ENCODE measurements at places on chromosomes 4 and X.

GRCh38 chrX:81857192-81857591 is 655.3 kb downstream of the SH3BGRL start:
- DNase-seq: no peak

- DNase-seq: no peak
Observed at GRCh38 chrX:24357106-24357505, 3.3 kb upstream of the SUPT20HL1 start.

DNA sequence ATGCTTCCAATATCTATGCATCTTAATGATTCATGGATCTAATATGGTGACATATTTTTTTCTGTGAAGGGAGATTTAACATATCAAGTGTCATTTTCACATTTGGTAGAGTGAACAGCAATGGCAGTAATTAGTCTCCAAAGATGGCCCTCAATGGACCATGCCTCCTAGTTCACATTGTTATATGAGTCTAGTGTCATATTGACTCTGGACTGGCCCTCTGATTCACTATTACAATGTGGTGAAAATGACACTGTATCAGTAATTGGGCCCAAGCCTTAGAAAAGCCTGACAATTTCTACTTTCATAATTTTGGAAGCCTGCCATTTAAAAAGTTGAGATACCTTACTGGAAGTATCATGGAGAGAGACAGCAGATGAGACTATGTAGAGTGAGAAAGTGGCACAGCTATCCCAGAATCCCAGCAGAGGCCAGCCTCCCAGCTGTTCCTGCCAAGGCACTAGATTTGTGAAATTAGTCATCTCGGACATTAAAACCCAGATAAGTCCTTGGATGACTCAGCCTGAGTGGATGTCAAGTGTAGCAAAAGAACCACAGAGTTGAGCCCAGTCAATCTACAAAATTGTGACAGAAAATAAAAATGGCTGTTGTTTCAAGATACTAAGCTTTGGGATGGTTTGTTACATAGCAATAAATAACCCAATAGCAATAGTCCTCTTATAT is 68.4 kb downstream of the ARHGEF38 start:
- no peak for DNase-seq

DNA sequence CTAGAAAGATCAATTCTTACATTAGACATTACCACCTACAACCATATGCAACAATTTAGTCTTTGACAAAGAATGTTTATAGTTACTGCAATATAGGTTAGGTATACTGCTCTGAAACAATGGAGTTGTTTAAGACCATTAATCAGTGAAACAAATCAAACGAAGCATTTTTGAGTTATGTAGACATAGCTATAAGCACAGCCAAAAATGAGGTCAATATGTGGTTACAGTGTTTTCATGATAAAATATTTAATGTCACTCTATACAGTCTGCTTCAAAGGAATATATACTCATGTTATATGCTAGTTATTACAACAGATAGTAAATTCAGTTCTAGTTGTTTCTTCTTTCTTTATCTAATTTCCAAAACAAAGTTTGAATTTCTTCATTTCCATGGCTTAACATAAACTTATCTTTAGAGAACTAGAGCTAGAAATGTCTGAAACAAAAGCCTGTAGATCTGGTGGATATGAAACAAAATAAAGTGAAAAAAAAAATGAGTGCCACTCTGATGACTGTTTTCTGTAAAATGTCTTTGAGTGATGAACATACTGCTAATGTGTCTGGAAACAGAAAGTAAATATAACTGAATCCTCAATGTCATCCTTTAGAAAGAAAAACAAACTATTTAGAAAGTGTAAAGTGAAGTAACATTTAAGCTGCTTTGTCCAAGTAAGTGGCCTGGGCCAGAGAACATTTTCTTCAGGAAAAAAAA is 809.0 kb downstream of the FAT4 start:
- no peak for DNase-seq

GRCh38 chr4:141391293-141391692 is 170.6 kb downstream of the ZNF330 start:
- DNase-seq: no peak

- no peak for DNase-seq
Observed at GRCh38 chr4:148095346-148095923, 346.8 kb downstream of the NR3C2 start.

- no peak for DNase-seq
Observed at GRCh38 chrX:16511796-16512776, 137.9 kb upstream of the S100G start.

- no peak for DNase-seq
Observed at GRCh38 chrX:73913580-73913979, 350.6 kb downstream of the CHIC1 start.

DNA sequence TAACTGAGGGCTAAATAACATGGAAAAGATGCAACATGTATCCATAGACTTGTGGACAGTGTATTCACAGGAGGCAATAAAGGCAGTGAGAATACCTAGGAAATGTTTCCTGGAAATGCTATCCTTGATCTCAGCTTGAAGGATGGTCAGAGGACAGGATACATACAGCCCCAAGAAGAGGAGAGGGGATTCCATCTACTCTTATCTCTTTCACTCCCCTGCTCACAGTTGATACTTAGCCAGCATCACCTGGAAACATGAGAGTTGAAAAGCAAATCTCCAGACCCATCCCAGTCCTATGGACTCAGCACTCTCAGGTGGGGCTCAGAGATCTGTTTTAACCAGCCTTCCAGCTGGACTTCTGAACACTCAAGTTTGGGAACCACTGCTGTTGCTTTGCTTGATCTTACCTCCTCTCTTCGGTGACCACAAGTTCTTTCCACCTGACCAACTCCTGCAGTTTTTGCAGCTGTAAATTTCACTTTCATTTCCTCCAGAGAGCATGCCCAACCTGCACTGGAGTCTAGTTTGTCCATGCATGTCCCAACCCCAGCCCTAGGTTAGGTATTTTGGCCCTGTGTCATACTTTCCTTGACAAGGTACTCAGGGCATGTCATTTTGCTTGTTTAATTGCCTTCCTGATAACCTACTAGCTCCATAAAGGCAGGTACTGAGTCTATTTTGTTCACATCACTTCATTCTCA is 10.4 kb downstream of the RELL1 start:
- DNase-seq: no peak

DNA sequence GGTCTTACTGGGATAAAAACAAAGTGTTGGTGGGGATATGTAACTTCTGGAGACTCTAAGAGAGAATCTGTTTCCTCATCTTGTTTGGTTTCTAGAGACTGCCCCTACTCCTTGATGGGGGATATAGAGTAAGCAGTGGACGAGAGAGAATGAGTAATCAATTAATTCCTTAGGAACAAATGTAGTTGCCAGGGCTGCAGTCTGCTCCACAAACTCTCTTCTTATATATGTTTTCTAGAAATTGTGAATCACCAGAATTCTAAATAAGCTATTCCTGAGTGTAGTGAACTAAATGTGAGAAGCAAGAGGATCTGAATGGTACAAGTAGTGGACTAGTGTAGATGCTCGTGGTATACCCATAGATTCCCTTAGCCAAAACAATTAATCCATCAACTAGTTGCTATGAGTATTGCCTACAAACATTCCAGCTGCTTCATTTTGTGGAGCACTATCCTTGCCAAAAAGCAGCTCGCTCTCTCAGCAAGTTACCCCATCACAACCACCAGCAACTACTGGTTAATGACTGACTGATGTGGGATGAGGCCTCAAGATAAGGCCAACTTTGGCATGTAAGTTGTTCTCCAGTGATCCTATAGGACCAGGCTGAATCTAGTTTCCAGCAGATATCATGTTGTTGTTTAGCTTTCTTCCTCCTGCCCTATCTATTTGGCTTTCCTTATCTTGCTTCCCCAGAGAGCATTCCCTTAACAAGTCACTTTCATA is 273.0 kb downstream of the SLC7A11 start:
- no peak for DNase-seq

DNA sequence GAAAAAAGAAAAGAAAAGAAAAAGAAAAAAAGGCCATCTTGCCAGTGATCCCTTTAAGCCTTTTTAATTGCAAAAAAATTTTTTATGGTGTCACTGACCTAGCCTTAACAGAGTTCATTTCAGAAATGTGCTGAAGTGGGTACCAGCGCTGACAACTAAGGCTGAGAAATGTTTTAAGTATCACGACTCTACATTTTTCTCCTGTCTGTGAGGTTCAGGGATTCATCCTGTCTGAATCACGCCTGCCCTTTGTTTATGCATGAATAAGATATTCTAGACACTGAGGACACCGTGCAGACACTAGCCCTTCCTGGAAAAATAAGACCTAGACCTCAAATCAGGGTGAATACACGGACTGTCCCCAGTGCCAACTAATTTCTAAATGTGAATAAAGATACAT is 154.4 kb upstream of the NOCT start:
- no peak for DNase-seq

- DNase-seq: peak; percentile 51
Observed at GRCh38 chrX:136162827-136163570, 15.7 kb downstream of the FHL1 start.

DNA sequence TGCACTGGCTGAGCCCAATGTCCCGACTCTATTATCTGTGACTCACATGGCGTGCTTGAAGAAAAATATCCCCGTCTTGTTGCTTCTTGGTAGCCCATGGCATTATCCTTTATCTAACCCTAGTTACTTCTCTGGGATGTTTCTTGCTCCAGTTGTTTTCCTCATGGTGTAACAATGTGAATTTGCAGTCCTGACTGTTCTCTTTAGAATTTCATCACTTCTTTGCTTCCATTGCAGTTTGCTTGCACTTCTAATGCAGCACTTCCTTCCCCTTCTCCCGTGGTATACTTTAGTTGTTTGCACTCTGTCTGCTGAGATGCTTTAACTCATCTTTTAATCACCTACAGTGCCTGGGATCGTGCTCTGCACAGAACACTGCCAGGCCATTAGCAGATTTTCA is 126.9 kb downstream of the MAML3 start:
- peak; percentile 35 for DNase-seq

DNA sequence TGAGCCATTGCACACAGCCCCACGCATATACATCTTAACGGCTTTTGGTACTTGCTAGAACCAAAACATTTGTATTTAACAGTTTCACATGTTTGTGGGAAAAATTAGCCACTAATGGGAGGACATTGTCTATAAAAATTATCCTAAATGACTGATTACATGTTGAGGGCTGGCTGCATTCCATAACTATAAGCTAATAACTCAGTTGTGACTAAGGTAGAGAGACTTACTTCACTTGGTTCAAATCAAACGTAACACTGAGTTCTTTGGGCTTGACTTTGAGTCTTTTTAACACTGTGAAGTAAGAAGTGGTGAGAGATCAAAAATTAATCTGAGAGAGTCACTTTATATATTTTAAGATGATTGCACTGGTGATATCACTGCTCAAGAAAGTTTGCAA is 47.9 kb upstream of the PGRMC2 start:
- no peak for DNase-seq

GRCh38 chr4:36254371-36254770 is 10.1 kb upstream of the ARAP2 start:
- no peak for DNase-seq

DNA sequence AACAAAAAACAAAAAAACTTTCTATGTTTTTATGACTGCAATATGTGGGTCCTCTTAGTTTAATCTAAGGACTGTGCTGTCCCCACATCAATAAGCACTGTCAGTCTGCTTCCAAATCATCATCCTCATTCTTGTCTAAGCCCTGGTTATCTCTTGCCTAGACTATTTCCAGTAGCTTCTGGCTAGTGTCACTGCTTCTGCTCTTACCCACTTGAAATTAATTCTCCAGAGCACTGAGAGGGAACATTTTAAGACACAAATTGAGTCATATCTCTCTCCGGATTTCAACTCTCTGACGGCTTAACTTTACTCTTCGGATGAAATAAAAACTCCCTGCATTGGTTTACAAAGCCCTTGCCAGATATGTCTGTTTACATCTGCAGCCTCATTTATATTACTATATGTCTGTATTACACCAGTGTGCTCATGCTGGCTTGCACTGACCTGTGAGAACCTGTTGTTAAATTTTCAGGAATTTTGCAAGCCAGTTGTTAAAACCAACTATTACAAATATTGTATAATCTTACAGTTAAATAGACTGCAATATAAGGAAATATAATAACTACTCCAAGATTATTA is 345.9 kb downstream of the ADGRL3 start:
- no peak for DNase-seq

DNA sequence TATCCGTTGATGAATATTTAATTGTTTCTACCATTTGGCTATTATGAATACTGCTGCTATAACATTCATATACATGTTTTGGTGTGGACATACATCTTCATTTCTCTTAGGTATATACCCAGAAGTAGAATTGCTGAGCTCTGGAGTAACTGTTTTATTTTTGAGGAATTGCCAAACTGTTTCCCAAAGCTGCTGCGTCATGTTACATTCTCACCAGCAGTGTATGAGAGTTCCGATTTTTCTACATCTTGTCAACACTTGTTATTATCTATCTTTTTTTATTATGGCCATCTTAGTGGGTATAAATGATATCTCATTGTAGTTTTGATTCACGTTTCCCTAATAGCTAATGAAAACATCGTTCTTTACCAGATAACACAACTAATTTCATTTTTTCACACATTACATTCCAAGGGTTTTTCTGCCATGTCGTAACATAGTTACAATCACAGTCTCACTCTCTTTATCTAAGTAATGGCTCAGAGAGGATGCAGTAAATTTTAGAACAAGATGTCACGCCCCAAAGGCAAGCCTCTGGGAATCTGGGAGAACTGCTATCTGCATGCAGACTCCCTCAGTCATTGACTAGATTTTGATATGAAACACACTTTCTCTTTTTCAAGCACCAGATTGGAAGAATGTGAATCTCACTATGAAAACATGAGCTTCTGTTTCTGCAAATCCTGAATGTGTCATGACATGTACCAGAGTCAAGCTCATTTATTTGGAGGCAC is 10.3 kb downstream of the ARHGAP6 start:
- no peak for DNase-seq

GRCh38 chr4:186825069-186825468 is 101.4 kb upstream of the FAT1 start:
- no peak for DNase-seq

DNA sequence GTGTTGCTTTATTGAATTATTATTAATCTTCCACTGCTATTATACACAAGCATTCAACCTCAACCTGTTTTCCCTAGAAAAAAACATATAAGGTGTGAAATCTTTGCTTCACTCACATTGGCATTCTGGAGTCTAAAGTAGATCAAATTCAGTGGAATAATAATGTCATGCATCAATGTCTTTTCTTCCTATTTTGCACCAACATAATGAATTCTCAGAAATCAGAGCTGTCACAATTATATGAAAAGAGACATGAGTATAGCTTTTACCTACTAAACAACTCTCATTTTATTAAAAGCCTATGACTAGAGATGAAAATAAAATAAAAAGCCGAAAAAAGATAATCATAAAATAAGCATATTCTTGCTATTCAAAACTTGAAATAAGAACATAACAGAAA is 96.3 kb upstream of the QRFPR start:
- no peak for DNase-seq

GRCh38 chr4:188127214-188127874 is 11.9 kb upstream of the TRIML1 start:
- DNase-seq: no peak

DNA sequence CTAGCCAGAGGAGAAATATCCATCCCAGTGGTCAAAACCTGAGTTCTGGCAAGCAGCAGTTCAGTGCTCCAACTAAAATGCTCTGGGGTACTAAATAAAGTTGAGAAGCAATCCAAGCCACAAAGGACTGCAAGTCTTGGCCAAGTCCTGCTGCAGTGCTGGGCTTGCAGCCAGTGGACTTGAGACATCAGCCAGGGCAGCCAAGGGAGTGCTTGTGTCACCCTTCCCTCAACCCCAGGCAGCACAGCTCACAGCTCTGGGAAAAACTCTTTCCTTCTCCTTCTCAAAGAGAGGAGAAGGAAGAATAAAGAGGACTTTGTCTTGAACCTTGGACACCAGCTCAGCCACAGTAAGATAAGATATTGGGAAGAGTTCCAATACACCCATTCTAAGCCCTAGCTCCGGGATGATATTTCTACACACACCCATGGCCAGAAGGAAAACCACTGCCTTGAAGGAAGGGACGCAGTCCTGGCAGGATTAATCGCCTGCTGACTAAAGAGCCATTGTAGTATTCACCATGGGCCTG is 99.8 kb downstream of the PTCHD1 start:
- no peak for DNase-seq

Measured in common myeloid progenitor, CD34-positive (primary cell).